ENCODE measurements at places on chromosomes 5 and 9.
A peak's percentile ranks its signal among the peaks of the same experiment; 100 is the strongest.

- DNase-seq: peak; percentile 64
These were observed 1.0 kb upstream of the ACSL6 start for GRCh38 chr5:132012371-132013005.

- peak; percentile 2 for DNase-seq
These were observed 26.8 kb downstream of the GRIA1 start for GRCh38 chr5:153517241-153517611.

GRCh38 chr5:54390015-54390414 is 65.5 kb upstream of the HSPB3 start:
- DNase-seq: no peak

DNA sequence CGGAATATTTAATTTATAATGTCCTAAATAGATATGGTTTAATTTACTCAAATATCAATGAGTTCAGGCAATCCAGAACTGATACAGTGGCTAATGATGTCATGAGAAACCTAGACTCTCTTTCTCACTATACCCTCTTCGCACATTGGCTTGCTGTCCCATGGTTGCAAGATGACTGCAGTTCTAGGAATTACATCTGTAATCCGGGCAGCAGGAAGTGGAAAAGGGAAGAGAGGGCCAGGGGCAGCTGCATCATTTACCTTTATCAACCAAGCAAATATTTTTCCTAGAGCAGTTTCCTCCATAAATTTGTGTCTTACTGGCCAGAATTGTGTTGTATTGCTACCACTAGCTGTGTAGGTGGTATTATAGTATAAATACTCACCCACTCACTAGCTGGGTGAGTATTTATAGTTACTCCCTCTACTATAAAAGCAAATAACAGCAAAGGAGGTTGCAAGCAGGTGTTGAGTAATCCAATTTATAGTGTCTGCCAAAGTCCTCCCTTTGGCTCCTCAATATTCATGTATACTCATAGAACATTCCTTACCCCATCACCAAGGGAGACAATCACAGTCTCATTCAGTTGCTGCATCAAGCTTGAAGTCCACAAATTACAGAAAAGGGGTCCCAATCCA is 168.8 kb downstream of the DROSHA start:
- no peak for DNase-seq

- no peak for DNase-seq
These were observed 166.4 kb downstream of the PBX3 start for GRCh38 chr9:125913551-125913950.

DNA sequence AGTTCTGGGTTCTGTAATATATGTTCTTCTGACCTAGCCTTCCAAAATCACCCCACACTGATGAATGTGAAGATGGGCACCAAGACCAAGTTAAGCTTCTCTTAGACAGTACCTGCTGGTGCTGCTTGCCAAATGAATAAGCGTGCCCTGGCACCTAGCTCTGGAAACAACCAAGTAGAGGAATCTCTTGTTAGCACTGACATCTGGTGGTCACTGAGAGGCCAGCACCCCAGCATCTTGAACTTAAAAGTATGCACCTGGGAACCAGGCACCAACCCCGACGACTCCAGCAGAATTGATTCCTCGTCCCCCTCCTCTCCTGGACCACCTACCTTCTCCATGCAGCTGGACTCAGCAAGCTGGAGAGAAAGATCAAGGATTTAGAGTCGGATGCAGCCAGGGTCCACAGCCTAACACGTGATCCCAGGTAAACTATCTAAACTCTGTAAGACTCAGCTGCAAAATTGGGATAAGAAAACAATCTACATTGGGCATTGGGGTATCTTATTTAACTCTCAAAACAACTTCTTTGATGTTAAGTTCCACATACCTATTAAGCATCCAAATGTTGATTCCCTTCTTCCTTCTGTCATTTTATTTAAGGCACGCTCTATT is 89.8 kb downstream of the SLC1A3 start:
- DNase-seq: peak; percentile 73

DNA sequence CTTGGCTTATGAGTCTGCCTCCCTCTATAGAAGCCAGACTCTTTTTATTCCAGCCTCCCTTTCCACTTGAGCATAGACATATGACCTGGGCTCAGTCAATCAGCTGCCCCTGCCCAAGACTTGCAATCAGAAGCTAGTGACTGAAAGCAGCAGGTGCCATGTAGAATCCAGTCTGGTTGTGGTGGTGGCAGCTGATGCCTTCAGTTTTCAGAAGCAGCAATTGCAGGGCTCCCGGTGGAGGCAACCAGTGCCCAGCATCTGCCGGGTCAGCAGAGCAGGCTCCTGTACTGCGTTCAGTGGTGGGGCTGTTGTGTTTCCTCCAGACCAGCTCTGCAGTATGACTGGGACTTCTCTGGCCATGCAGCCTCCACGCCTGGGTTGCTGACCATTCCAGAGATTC is 53.9 kb upstream of the PALM2AKAP2 start:
- DNase-seq: no peak

DNA sequence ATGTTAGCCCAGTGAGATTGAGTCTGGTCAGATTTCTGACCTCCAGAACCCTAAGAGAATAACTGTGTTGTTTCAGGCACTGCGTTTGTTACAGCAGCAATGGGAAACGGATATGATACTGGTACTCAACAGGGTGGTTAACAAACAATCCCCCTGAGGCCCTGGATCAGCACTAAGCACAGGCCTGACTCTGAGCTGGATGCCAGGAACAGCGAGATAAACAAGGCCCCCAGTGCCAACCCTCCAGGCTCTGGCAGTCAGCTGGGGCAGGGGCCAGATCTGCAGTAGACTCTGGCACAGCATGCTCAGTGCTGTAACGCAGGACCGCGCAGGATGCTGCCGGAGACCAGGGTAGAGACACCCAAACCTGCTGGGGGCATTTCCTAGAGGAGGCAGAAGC is 22.1 kb downstream of the CPLX2 start:
- DNase-seq: no peak

- DNase-seq: peak; percentile 98
These were observed 13.9 kb downstream of the NINJ1 start for GRCh38 chr9:93119953-93120845.

- no peak for DNase-seq
These were observed 36.9 kb downstream of the FEM1C start for GRCh38 chr5:115507681-115508080.

DNA sequence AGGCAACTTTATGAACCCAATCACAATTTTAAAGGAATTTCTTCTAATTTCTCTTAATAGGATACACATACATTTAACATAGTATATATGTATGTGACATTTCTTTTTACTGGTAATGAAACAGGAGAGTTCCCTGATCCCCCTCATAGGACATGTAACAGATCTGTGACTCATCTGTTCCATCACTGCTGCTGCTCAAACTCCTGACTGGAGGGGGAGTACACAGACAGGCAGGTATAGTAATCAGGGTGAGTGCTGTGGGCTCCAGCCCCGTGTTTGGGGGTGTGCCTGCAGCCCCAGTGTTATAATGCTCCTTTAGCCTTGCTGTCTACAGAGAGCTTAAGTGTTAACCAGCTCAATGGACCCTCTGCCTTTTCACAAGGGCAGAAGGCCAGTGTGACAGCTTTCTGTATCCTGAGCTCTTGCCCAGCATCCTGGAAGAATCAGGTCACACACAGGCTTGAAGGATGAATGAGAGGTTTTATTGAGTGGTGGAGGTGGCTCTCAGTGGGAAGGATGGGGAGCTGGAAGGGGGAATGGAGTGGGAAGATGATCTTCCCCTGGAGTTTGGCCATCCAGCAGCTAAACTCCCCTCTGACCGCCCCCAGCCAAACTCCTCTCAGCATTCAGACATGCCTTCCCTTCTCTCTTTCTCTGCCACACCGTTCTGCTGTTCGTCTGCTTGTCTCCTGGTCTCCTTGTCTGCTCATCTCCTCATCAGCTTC is 161.3 kb downstream of the ZNF608 start:
- no peak for DNase-seq

GRCh38 chr5:156434471-156434870 is 107.5 kb downstream of the SGCD start:
- DNase-seq: no peak

DNA sequence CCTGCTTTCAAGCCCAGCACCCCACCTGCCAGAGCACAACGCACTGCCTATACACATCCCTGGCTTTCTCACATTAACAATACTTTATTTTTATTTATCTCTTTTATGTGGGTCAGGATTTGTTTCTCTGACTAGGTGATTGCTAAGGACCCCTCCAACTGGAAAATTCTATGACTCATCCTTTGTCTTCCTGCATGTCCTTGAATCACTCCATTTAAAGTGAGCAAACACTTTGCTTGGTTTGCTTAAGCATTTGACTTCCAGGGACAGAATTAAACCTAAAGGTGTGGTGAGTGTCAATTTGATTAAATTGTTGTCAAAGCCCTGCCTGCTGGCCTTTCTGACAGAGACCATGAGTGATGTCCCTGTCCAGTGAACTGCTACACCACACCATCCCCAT is 536.5 kb upstream of the BRINP1 start:
- DNase-seq: no peak

DNA sequence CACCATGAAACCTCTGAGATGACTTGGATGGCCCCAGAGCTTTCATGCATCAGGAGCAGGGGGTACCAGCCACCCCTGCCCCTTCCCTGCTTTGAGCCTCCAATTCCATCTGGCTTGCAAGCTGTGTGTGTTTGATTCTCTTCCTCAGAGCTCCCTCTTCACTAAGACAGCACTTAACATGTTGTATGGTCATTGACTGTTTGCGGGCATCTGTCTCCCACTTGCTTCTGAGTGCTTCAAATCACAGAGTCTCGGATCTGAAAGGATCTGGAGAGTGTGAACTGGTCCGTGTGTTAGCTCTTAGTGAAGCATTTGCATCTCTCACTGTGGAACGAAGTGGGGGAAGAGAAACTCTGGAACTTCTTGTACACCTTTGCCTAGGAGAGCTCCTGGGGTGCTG is 7.1 kb upstream of the CPLX2 start:
- DNase-seq: no peak

All from NB4 (cell line).